Activated T-helper 1 cell treated with Interleukin-2 at 50 U/mL for 16 hours (primary cell): ENCODE measurements at places on chromosomes 13 and 19.

- no peak for DNase-seq
Measured at GRCh38 chr19:36773223-36773579, 594 bp upstream of the ZNF850 start.

- no peak for DNase-seq
Measured at GRCh38 chr19:12792853-12793289, 1.6 kb downstream of the JUNB start.

GRCh38 chr19:7674010-7675005, 2.6 kb upstream of the MCEMP1 start:
- DNase-seq, result no peak

GRCh38 chr13:106348075-106348840, 187.2 kb downstream of the EFNB2 start:
- DNase-seq, result no peak

DNA sequence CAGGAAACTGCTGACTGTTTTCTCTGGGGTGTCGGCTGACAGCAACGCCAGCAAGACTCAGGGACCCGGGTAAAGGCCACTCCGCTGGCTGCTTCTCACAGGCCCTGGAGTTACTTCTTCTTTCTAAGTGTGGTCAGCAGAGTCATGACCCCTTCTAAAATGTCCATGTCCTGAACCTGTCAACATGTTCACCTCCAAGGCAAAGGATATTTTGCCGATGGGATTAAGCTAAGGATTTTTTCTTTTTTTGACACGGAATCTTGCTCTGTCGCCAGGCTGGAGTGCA, 7.9 kb downstream of the PEX11G start:
- DNase-seq, result no peak

DNA sequence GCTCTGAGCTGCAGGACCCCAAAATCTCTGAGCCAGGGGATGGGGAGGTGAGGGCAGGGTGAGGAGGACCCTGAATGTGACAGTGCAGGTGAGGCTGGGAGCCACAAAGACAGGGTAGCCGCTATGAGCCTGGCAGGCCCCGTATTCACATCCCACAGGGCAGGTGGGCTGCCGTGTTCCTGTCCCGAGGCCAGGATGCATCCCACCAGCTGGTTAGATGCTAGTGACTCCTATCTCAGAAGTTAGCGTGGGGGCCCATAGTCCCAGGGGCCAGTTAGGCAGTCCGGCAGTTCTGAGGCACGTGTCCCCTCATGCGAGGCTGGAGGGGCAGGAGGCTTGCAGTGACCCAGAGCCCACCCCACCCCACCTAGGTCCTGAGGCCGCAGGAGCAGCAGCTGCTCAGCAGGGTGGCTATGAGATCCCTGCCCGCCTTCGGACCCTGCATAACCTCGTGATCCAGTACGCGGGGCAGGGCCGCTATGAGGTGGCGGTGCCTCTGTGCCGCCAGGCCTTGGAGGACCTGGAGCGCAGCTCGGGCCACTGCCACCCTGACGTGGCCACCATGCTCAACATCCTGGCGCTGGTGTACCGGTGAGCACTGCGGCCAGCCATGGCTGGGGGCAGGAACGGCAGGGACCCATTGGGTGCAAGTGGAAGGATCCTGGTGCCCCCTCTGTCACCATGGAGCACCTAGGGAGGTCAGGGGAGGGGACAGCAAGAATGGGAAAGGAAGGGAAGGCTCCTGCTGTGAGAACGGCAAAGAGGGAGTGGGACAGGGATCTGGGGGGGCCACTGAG, 7.2 kb downstream of the KLC3 start:
- DNase-seq, result no peak

DNA sequence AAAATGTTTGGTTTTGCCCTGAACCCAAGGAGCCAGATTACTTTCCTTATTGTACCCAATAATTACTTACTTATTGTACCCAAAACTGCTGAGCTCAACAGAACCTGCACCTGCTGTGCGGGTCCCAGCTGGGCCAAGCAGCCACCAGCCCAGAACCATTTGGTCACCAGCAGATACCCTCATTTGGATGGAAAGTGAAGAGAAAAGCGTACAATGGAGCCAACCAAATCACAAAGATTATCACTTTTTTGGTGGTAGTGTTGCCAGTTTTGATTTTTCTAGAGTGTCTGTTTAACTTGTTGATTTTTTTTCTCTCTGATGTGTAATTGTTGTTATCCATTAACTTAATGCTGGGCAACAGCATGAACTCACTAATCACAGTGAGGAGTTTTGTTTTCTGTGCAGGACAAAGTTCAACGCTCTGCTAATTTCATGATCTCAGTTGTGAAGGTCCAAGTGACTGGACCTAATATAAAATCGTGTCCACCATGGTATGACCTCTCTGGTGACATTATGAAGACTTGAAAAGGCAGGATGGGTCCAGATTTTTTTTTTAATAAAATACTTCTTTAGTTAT, 23.8 kb downstream of the SPATA13 start:
- DNase-seq, result no peak

GRCh38 chr19:17160908-17161307, 54.2 kb upstream of the USE1 start:
- DNase-seq, result no peak

DNA sequence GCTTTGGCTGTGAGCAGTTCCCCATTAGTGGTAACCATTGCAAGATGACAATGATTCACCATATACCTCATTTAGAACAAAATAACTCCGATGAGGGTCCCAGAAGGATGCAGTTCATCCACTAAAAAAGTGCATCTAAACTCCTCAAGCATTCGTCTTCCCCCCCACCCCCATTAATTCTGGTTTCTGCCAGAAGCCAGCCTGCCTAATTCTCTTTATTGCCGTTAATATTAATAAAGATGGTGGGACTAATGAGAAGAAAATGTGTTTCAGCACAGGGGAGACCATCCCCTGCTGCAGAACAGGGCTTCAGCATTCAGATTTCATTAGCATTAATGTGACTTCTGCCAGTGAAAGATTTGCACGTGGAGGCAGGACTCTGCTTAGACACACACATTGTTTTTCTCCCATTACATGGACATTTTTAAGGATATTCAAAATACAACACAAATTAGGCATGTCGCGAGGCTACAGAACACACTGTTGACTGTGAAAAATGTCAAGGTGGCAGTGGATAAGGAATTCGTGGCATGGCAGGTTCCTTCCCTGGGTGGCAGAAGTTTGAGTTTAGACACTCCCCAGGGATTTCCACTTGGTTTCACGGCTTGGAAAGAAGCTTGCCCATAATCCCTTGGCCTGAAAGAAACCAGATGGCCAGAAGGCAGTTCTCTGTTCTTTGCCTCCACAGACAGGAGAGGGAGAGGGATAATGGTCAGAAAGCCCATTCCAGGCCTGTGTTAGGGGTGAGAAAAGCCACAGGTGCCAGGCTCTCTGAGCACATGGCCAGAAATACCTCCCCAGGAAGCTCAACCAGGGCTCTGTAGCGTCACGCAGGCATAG, 236.5 kb downstream of the FOXO1 start:
- DNase-seq, result no peak

GRCh38 chr19:12695096-12695495, 1.3 kb downstream of the FBXW9 start:
- no peak for DNase-seq
